ENCODE measurements at places on chromosomes 1 and 21.

DNA sequence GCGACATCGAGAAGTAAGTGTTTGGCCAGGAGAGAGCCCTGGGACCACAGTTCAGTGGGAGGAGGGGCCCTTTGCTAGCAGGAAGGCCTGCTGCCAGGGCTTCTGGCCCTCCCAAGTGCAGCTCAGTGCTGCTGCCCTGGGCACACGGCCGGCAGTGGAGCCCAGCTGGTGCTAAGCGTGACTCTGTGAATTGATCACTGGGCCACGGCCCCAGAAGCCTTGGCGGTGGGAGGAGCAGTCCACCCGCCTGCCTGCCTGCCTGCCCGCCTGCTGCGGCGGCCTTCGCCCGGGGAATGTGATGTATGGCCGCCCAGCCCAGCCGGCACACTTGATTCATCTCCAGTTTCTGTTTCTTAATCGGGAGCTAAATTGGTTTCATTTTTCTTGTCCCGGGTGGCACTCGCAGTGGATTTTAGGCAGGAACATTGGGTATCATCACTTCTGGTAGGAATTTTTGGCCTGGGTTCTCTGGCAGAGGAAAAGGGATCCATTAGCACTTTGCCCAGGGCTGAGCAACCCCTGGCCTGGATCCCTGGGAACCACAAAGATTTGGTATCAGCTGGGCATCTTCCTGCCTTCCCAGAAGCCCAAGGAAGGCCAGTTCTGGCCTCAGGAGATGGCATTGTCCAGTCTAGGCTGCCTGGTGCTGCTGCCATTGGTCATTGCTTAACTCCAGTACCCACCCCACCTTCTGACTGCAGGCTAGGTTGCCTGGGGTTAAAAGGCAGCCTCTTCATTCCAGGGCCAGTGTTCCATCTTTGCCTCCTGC lies 28.6 kb downstream of the TMEM53 start:
- DNase-seq, result no peak

DNA sequence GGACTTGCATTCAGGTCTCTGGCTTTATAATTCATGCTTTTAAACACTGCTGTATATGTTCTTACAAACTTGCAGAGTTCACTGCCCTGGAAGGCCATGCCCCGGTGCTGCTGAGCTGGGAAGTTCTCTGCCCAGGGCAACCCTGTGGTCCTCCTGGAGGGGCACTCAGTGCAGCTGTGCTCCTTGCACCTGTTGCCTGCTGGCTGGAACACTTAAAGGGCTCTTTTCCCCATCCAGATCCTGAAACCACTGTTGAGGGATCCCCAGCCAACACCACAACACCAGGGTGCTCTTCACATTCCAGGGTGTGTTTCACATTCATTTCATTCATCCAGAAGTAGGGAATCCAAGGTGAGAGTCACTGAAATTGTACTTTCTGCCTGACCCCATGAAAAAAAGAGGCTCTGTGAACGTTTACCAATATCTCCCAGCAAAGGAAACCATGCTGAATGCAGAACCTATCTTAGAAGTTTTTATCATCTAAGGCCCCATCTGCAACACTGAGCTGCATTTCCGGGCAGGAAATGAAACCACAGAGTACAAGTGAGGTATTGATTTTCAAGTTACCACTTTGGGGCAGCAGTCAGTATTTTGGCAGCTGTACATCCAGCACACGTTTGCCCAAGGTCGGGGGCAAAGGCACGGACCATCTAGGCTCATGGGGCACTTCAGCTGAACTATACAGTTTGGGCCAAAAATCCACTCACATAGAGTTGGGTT lies 16.4 kb upstream of the KIAA0040 start:
- DNase-seq, result peak; percentile 54

- no peak for DNase-seq
Measured at GRCh38 chr1:244162786-244163530, 111.9 kb downstream of the ZBTB18 start.

- no peak for DNase-seq
Measured at GRCh38 chr1:9792156-9793042, 31.4 kb downstream of the CLSTN1 start.

GRCh38 chr1:39574646-39575045 lies 1.9 kb downstream of the PABPC4 start:
- no peak for DNase-seq

DNA sequence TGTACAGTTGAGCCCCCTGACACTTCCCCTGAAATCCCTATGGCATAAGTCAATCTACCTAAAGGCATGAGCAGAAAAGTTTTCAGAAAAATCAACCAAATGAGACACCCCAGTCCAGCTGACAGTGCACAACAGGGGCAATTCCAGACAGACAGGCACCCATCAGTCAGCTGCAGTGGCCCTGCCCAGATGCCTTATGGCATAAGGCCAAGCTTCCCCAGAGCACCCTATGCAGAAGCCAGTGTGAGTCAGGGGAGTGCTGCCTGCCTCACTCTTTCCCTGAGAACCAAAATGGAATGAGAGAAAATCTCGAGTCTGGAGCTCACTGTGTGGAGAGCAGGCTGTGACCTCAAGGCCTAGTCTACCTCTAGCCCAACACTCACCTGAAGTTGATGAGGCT lies 38.1 kb downstream of the MRAP start:
- DNase-seq, result no peak

GRCh38 chr1:224114787-224115175 lies 870 bp downstream of the FBXO28 start:
- DNase-seq, result no peak

GRCh38 chr1:55826381-55827080 lies 611.4 kb upstream of the USP24 start:
- no peak for DNase-seq

GRCh38 chr1:66607458-66607857 lies 73.5 kb downstream of the SGIP1 start:
- DNase-seq, result no peak

DNA sequence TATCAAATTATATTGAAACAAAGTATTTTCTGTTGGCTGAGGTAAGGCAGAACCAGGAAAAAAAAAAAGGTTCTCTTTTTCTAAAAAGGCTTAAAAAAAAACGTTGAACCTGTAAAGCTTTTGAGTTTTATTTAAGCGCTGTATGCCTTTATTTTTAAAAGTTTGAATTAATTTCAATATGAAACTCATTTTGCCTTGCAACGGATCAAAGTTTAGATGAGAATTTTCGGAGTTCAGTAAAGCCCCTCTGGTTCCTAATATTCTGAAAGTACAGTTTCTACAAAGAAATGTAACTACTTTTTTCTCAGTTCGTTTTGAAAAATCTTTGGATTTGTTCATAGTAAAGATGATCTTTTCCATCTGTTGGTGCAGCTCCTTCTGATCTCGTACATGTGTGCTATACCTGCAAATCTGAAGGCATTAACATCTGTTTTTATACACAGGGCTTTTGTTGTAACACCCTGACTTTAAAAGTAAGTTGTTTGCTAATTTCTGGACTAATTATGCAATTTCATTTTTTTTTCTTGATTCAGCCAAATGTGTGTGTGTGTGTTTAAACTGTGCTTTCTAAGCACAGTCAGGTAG lies 1.7 kb downstream of the ZBTB18 start:
- no peak for DNase-seq

GRCh38 chr1:30715216-30715615 lies 8.2 kb downstream of the MATN1 start:
- DNase-seq, result no peak

- no peak for DNase-seq
Measured at GRCh38 chr1:238257018-238257621, 366.4 kb upstream of the ZP4 start.
